ENCODE measurements at places on chromosomes 7 and 10. TPM values are rescaled to one million over a fixed set of nuclear protein-coding genes. Genes with fewer than 3 reads are reported as not detected.

The PSAP gene
- 1,678 TPM for total RNA-seq

The PLXNA4 gene
- total RNA-seq, result 18.4 TPM

The UTF1 gene
- total RNA-seq, result not detected

The RSBN1L gene
- total RNA-seq, result 13.2 TPM

The EFCAB10 gene
- not detected for total RNA-seq

The COL26A1 gene
- total RNA-seq, result 0.09 TPM

The CTBP2 gene
- total RNA-seq, result 37.6 TPM

The TAS2R3 gene
- 0.56 TPM for total RNA-seq

The ADD3 gene
- 146 TPM for total RNA-seq

The MEOX2 gene
- total RNA-seq, result 5.6 TPM

The EBLN1 gene
- not detected for total RNA-seq

The A1CF gene
- total RNA-seq, result 0.18 TPM

The NKX1-2 gene
- not detected for total RNA-seq

All from right cardiac atrium (tissue), 5 donors.